NCI-H187 (cell line): ENCODE measurements at places on chromosomes 4 and X.

DNA sequence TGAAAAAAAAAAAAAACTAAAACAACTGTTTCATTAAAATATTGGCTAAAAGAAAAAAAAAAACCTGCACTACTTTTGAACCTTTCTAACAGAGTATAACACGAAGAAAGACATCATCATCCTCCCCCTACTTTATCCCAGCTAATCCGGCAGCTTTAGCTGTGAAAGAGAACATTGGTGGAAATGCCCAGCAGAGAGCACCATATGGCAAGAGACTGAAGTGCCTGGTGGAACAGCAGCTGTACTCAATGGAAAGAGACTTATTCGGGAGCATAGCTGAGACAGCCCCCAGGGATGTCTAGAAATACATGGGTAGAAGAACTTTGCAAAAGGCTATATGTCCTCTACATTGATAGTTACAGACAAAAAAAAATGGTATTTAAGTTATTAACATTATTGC, 30.3 kb downstream of the STPG2 start:
- no peak for DNase-seq

GRCh38 chr4:156169861-156170260, 216.2 kb upstream of the CTSO start:
- DNase-seq: no peak

- no peak for DNase-seq
These were observed 182.6 kb downstream of the ATOH1 start for GRCh38 chr4:94011190-94011589.

DNA sequence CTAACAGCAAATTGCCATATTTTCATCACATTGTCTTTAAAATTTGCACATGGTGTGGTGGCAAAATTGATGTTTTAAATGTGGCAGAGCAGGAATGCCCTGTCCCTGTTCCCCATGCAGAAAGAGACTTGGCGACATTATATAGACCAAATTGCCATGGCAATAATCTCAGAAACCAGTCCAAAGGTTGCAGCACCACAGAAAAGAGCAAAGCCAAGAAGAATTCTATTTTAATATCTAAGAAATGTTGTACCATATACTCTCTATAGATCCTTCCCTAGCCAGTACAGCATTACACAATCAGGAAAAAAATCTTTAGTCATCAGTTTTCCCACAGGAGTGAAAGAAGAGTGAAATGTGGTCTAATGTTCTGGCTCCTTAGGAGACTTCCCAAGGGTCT, 80.0 kb downstream of the UGT2B28 start:
- DNase-seq: no peak

GRCh38 chrX:16394290-16394689, 227.0 kb downstream of the MAGEB17 start:
- DNase-seq: no peak

DNA sequence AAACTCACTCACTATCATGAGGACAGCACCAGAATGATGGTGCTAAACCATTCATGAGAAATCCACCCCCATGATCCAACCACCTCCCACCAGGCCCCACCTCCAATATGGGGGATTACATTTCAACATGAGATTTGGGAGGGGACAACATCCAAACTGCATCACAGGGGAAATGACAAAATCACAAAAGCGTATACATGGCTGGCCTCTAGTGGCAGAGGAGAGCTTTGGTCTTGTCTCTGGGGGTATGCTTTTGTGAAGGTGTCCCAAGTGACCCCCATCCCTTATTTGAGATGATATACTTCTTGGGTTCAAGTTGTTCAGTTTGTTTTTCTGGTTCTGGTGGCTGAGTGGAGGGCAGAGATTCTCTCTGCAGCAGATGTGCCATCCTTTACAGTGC, 8.5 kb upstream of the SETD7 start:
- DNase-seq: no peak

DNA sequence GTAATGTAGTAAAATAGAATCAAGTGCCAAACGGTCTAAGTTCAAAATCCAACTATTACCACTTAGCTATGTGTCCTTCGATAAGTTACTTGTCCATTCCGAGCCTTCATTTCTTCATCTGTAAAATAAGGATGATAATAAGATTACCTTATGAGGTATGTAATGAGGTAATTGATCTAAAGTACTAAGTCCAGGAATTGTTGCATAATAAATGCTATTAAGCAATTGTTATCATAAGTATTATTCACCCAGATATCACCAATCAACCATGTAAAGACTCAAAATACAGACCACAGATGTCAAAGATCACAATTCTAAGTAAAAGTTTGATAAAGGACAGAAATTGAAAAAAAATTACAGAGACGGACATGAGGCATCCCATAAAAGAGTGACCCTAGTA, 168.4 kb upstream of the POU3F4 start:
- no peak for DNase-seq

- DNase-seq: no peak
These were observed 106.8 kb downstream of the FAT4 start for GRCh38 chr4:125421547-125421946.

DNA sequence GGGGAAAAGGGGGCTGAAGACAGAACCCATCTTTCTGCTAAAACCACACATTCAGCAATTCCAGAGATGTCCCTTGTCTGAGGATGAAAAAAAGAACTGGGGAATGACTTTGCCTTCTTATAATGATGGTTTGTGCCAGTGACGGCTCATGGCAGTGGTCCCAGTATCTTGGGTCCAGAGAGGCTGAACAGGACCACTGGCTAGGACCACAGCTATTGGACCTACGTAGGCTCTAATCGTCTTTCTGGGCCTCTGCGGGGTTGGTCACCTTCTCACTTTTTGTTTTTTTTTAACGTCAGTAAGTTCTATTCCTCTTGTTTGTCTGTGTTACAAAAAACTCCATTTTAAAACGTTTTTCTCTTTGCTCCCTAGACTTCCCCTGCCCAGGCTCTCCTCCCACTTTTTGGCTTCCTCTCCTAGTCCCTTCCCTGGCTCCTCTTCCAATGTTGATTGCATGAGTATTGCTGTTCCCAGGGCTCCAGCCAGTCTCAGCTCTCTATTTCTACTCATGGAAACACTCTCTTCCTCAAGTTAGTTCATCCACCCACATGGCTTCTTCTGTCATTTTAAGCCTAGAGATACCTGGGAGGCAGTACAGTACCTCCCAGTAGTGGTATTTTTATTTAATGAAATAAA, 52.6 kb upstream of the STX18 start:
- no peak for DNase-seq

DNA sequence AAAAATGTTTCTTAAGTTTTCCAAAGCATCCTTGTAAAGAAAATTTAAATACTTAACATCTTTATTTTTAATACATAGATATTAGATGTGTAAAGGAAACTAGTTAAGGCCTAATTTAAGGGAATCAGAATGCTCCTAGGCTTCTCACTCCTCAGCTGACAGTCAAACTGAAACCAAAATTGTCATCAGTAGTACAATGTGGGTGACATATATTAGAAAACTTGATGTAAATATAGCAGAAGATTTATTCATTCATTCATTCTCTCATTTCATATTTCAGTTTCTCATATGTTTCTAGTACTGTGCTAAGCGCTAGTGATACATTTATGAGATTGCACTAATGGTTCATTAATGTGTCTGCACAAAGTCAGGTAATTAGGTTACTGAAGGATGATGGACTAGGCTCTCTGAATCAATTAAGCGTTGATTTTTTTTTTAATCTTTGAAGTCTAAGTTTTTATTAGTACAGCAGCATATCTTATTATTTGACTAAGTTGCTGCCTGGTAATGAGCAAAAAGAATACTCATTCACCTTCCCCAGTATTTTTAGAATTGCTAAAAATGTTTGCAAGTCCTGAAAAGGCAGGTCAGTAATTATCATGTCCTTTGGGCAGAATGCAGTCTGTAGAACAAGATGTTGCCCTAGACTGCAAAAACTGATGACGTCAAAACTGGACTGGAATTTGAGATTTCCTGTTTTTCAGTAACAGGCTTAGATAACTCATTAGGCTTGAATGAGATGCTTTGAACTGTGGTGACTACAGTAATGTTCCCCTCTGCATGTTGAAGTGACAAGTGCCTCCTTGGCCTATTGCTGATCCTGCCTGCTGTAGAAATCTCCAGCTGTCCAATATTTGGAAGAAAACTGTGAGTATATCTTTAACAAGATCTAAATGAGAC, 128.7 kb downstream of the ARHGAP24 start:
- DNase-seq: no peak

- DNase-seq: no peak
These were observed 199.5 kb downstream of the MID1IP1 start for GRCh38 chrX:39000802-39001201.

GRCh38 chrX:111445485-111445884, 33.5 kb upstream of the DCX start:
- DNase-seq: no peak

- DNase-seq: no peak
These were observed 14.3 kb upstream of the TSPAN5 start for GRCh38 chr4:98672583-98673287.

DNA sequence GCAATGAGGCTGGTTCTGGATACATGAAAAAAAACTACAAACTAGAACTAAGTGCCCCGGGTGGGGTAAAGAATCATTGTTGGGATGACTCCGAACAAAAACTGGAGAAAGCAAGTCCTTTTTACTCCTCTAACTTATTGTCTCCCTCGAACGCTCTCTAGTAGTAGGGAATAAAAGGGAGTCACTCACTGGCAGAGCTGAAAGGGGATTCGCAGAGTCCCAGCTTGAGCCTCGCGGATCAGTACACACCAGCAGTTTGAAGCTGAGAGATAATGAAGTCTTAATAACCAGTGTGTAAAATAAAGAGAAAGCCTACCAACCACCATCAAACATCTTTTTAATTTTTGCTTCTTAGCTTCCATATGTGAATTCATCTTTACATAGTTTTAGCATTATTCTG, 521.9 kb upstream of the ARX start:
- DNase-seq: no peak

- DNase-seq: peak; percentile 6
These were observed 14.1 kb downstream of the ZNF157 start for GRCh38 chrX:47384502-47384901.

- DNase-seq: no peak
These were observed 120.0 kb upstream of the DIAPH2 start for GRCh38 chrX:96564595-96564994.

DNA sequence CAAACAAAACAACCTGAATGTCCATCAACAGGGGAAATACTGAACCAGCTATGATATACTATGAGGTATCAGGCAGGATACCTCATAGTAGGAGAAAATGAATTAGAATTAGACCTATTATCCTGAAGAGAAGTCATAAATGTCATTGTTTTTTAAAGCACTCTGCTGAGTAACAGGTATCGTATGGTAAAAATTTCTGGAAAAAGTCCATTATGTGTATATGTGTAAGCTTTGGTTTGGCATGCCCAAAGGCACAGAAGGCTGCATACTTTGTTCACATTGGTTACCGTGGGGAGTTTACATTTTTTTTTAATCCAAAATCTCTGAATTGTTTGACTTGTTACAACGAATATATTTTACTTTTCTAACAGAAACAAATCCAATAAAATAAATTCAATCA, 70.5 kb downstream of the RPS3A start:
- no peak for DNase-seq

- no peak for DNase-seq
These were observed 36.8 kb upstream of the ARSD start for GRCh38 chrX:2965965-2966364.

GRCh38 chr4:153153339-153153871, 50.8 kb upstream of the TRIM2 start:
- DNase-seq: peak; percentile 45
